ENCODE measurements at places on chromosomes 2 and 18.
A peak's percentile ranks its signal among the peaks of the same experiment; 100 is the strongest.

DNA sequence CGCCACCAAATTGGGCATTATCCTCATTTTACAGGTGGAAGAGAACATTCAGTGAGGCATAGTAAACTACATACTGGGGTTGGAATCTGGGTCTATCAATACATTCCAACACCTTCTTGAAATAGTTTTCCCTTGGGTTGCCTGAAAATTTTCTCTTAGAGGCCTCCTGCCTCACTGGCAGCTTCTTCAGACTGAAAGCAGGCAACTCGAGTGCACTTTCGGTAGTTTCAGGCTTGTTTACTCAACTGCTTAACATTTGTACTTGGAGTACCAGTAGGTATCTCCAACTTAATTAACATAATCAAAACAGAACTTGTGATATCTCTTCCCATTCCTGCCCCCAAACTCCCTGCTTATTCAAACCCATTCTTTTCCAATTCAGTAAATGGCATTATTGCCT lies 36.2 kb upstream of the C2orf74 start:
- no peak for DNase-seq

DNA sequence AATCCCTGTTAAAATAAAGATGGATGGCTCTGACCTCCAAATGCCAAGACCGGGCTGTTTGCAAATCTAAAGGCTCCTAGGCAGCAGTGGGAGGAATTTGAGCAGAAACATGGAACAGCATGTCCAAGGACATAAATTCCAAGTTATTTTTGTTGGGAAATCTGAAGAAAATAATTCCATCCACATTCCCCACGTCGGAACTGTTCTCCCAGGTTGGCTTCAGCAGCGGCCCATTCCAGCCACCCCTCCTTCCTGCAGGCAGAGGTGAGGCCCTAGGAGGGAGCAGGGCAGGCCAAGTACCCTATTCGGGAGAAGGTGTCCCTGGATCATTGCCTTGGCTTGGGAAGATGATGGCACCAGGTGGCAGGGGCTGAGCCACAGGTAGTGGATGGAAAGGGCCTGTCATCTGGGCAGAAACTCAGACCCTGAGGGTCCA lies 117.1 kb downstream of the CAPN13 start:
- peak; percentile 82 for DNase-seq

DNA sequence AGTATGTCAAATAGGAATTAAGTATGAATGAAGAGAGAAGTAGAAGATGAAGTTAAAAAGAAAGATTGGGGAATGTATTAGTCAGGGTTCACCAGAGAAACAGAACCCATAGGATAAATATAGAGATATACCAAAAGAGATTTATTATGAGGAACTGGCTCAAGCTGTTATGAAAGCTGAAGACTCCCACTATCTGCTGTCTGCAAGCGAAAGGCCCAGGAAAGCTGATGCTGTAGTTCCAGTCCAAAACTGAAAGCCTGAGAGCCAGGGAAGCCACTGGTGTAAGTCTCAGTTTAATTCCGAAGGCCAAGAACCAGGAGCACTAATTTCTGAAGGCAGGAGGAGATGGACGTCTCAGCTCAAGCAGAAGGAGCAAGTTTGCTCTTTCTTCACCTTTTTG lies 200.9 kb upstream of the FN1 start:
- no peak for DNase-seq

GRCh38 chr2:178397002-178397605 lies 53.9 kb downstream of the PRKRA start:
- no peak for DNase-seq

- no peak for DNase-seq
These were observed 114.6 kb downstream of the LPIN1 start for GRCh38 chr2:11861044-11861443.

GRCh38 chr2:20384953-20385352 lies 34.3 kb upstream of the PUM2 start:
- DNase-seq = no peak

DNA sequence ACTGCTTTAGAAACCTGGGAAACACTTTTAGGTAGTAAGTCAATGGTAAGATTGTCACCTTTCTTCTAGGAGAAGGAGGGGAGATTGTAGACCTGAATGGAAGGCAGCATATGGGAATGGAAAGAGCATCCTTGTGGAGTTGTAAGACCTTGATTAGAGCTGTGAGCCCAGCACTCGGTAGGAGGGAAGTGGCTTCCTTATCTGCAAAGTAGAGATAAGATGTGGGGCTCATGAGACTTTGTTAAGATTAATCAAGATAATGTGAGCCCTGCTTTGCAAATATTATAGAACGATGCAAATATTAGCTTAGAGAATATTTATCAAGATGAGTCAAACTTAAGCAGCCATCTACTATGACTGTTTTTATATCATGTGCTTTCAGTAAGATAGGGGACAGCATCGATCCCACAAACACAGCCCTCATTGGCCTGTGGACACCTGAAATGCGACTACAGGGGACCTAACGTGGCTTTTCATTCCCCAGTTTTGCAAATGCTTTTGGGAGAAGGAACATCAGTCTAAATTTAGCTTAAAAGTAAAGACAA lies 243.7 kb downstream of the LTBP1 start:
- DNase-seq = no peak

- DNase-seq = no peak
These were observed 15.8 kb downstream of the CWC22 start for GRCh38 chr2:179991344-179991743.

GRCh38 chr18:32482117-32482516 lies 11.4 kb upstream of the GAREM1 start:
- DNase-seq = no peak

DNA sequence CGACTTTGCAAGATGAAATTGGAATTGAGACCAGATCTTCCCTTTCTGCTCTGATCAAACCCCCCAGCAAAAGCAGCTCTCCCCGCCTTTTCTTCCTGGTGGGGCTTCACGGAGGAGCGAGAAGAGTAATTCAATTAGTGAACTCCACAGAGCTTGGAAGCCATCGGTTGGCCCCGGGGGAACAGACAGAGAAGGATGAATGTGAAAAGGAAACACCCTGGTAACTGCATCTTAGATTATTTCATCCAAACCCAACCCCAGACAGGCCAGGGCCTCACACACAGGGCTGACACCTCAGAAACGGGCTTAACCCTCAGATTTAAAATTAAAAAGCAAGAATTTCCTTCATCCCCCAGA lies 18.3 kb downstream of the SMAD7 start:
- DNase-seq = no peak

DNA sequence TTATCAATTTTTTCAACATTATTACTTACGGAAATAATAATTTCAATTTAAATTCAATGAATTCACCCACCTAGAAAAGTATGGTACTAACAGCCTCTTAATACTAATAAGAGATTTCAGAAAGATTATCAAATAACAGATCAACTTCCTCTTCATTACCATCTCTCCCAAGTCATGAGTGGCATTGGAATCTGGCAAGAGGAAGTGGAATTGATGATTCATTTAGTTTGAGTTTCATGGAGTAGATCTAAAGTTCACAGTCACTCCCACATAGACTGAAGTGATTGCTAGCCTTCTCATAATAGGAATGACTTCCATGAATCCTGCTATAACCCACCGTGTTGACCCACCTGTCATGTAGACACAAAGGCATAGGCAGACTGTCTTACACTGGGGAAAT lies 77.7 kb upstream of the WDR75 start:
- no peak for DNase-seq

DNA sequence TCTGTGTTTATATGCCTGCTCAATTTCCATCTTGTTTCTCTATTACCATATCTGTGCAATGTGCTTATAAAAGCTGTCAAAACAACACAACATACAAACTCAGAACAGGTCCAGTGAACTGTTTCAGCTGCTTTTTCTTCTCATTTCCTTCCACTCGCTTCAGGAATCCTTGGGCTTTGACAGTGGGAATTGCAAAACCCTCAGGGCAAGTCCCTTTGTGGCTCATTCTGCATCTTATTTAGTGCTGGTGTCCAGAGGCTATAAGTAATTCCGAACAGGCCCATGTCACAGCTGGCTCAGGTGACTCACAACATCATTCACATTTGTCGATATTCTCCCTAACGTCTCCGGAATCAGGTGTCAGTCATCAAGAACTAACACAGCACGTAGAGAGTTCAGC lies 309.9 kb upstream of the ZNF521 start:
- no peak for DNase-seq

- peak; percentile 87 for DNase-seq
These were observed 2.4 kb downstream of the KLF11 start for GRCh38 chr2:10045561-10046355.

DNA sequence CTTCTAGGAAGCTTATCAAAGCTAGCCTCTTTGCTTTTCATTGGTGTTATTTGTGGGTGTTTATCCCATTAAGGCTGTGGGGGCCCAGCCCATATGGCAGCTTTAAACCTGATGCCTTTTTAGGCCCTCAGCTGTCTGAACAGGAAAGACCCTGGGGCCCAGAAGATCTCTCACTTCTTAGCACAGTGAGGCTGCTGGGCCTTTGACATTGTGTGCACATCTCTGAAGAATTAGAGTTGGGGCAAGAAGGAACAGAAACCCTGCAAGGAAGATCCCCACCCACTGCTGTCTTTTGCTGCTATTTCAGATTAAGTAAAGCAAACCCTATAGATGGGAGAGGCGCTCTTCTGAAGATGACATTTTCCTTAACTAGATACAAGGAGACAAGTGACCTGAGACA lies 250.0 kb downstream of the SMAD2 start:
- DNase-seq = no peak

GRCh38 chr2:39975476-39976020 lies 196.5 kb upstream of the THUMPD2 start:
- DNase-seq = no peak

DNA sequence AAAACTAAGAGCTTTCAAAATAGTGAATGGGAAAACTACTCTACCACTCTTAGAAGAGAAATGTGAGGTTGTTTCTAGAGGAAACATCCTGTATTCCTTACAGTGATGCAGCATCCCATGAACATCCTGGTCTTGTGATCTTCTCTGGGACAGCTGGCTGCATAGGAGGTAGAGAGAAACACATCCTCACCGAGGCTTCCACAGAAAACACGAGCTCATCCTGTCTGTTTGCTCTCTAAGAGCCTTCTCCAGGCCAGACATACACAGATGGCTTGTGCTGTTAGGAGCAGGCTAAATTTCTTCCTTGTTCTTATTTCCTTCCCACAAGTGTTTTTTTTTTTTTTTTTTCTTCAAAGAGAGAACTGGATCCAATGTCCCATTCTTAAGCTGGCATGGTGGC lies 14.7 kb upstream of the FZD7 start:
- DNase-seq = no peak

GRCh38 chr2:149427387-149427786 lies 97.0 kb downstream of the LYPD6 start:
- no peak for DNase-seq

- no peak for DNase-seq
These were observed 90.3 kb downstream of the RTP5 start for GRCh38 chr2:241959751-241960269.

DNA sequence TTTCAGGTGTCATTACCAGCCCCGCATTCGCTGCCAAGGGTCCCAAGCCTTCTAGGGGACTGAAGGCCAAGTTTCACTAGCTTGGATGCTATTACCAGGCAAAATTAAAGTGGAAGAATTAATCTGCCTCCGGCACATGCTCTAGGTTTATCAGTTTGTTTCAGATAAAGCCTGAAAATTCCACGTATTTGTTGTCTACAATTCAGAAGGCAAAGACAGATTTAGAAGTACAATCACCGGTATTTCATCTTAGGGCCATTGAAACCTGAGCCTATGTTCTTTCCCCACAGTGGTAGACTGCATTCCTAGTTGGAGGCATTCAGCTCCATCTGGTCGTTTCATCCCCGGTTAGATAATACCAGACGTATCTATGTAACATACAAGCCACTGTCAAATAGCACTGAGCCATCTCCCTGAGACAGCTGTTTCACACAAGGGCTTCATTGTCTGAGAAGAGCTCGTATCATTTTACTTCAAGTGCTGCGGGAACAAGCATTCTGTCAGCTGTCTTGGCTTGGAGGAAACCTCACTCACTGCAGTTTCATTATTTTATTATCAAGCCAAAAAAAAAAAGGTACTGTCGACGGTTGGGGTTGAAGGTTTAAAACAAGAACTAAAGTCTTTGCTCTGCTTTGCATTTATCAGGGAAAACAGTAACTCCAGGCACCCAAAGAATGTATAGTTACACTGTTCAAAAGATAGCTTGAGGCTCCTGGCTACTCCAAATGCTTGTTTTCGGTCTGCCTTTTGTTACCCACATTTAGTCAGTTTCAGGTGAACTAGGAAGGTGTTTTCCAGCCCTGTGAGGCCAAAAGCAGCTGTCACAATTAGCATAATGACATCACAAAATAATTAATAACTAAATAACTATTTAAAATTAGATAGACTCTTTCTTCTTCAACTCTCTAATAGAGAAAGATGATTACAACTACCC lies 76.7 kb downstream of the TGIF1 start:
- no peak for DNase-seq

DNA sequence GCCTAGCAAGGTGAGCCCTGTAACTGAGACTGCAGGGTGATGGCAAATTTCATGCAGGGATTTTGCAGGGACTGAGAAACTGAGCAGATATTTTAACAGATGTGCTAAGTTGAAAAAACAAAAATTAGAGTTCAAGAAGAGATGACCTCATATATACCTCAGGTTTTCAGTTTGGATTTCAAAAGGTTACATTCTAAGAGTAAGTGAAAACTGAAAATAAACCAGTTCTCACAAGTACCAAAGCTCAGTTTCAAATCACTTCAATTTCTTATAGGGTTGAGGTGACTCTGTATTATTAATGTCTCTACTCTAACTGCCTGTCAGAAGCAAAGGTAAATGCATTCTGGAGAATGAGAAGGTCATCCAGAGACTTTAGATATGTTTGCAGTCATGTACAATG lies 237.4 kb upstream of the VRK2 start:
- no peak for DNase-seq

- no peak for DNase-seq
These were observed 226.7 kb downstream of the TTC32 start for GRCh38 chr2:19675003-19675629.

DNA sequence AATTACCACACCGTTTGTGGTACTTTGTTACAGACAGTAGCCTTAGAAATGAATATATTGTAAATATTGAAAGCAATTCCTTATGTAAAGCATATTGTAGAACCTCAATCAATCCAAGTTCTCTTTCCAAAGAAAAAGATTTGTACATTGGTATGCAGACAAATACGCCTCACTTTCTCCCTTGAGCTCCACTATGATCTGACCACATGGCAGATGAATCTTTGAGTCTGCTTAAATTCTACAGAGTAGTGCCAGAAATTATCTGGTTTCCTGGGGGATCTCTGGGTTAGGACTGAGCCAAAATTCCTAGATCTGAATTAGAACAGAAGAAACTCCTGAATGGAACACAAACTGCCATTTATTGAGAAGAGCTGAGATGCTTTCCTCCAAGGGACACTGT lies 99.0 kb downstream of the CPO start:
- DNase-seq = no peak

Measured in lower leg skin (tissue), 4 donors.